ENCODE measurements at places on chromosomes 2 and 18. TPM values are rescaled to one million over a fixed set of nuclear protein-coding genes. Genes with fewer than 3 reads are reported as not detected.

C2orf78 gene
- not detected for total RNA-seq

GRCh38 chr18:63975628-63976027 is 5.7 kb downstream of the SERPINB8 start:
- no peak for DNase-seq

NCKAP5 gene
- 6.3 TPM for total RNA-seq

APCDD1 gene
- 3.8 TPM for total RNA-seq

SOCS6 gene
- 49.6 TPM for total RNA-seq

GTF2A1L gene
- total RNA-seq, result 0.77 TPM

DNA sequence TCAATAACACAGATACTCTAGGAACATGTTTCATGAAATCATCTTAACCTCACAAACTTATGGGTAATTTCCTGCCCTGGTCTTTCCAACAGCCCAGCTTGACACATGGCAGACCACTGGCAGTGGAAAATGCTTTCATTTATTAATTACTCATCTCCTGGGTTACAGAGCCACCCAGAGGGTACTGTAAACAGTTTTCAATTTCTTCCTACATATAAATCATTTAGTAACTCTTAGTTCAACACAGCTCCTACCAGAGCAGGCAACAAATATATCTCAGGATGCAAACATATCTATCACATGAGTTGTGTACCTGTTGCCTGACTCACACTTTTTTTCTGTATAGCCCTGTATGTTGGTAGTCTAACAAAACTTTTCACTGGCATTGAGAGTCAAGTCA is 99.2 kb upstream of the VRK2 start:
- no peak for DNase-seq

FRZB gene
- 5.9 TPM for total RNA-seq

FZD7 gene
- total RNA-seq, result 4.8 TPM

DNA sequence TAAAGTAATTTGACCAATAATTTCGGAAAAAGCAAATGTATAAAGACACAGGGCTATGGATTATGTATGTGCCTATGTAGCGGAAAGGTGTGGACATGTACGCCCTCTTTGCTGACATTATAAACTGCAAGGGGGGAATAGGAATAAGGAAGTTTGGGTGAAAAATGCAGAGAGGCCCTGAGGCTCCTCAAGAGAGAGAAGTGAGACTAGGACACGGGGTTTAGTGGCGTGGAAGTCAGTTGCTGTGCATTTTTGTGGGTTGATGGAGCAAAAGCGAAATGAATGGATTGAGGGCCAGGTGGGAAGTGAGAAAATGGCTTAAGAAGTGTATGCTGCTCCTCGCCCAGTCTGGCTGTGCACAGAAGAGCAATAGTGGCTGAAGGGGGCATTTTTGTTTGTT is 96.2 kb upstream of the B3GNT7 start:
- no peak for DNase-seq

RNF103 gene
- 61.7 TPM for total RNA-seq

MBD1 gene
- 75.1 TPM for total RNA-seq

LRRC30 gene
- total RNA-seq, result not detected

DNA sequence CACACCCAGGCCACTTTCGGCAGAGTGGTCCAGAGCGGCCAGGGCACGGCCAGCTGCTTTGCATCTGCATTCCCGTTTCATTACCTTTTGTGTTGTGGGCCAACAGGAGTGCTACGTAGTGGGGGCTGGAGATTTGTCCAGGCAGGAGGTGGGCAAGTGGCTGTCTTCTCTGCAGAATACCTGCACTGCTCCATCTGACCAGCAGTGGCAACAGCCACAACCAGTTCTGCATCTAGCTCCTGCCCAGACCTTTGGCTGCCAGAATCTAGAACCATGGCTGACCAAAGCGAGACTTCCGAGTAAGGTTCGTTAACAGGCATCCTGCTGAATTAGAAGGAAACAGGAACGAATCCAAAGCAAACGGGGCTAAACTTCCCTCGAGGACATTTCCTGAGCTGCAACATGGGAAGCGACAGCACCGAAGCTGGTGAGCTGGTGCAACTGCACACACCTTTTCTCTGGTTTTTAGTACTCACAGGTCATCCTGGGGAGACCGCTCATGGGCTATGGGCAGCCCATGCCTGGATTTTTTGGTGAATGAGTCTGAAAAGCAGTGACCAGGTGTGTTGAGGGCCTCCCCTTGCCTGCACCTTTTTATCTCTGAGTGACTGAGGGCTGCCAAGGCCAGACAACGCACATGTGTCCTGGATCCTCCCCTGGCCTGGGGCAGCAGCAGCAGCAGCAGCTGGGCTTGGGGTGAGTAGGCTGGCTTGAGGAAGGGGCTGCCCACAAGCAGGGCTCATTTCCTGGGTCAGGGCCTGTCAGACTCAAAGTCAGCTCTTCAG is 10.5 kb downstream of the GDF7 start:
- DNase-seq, result no peak

- no peak for DNase-seq
Observed at GRCh38 chr2:143241403-143242088, 112.3 kb downstream of the ARHGAP15 start.

GRCh38 chr2:113895301-113895700 is 5.4 kb downstream of the ACTR3 start:
- DNase-seq, result no peak

GALNT13 gene
- total RNA-seq, result 1.0 TPM

- DNase-seq, result no peak
Observed at GRCh38 chr2:221439761-221440479, 132.2 kb downstream of the EPHA4 start.

ALPG gene
- total RNA-seq, result 8.1 TPM

DNA sequence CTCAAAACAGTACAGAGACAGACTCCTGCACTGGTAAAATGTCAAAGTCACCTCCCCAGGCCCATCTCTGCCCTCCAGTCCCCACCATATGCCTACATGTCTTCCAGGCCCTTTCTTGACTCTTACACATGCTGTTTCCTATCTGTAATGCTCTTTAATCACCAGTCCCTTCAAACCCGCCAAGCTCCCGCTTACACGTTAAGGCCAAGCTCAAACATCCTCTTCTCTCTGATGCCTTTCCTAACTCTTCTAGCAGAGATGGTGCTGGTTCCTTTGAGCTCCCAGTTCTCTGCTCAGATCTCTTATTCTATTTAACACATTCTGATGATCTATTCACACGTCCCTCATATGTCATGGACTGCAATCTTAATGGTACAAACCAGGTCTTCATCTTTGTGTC is 5.0 kb downstream of the EVA1A start:
- DNase-seq, result no peak

GRCh38 chr18:49139766-49140165 is 189.0 kb upstream of the SMAD7 start:
- no peak for DNase-seq

CCL20 gene
- total RNA-seq, result 12.9 TPM

GRCh38 chr2:197399887-197400540 is 34.8 kb downstream of the SF3B1 start:
- no peak for DNase-seq

GRCh38 chr2:232888099-232888836 is 18.2 kb downstream of the SNORC start:
- DNase-seq, result no peak

DNA sequence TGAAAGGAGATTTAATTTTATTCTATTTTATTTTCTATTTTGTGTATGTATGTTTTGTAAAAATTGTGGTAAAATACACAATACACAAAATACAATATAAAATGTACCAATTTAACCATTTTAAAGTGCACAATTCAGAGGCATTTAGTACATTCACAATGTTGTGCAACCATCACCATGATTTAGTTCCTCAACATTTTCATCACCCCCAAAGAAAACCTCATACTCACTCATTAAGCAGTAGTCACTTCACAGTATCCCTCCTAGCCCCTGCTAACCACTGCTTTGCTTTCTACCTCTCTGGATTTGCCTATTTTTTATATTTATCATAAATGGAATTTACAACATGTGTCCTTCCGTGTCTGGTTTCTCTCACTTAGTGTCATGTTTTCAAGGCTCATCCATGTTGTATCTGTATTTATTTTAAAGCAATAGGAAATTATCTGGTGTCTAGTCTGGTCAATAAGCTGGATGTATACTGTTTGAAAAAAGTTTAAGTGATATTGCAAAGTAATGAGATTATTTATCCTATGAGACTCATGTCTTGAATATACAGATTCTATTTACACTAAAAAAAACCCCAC is 77.9 kb upstream of the GLS start:
- no peak for DNase-seq

RAB12 gene
- total RNA-seq, result 20.2 TPM

DNA sequence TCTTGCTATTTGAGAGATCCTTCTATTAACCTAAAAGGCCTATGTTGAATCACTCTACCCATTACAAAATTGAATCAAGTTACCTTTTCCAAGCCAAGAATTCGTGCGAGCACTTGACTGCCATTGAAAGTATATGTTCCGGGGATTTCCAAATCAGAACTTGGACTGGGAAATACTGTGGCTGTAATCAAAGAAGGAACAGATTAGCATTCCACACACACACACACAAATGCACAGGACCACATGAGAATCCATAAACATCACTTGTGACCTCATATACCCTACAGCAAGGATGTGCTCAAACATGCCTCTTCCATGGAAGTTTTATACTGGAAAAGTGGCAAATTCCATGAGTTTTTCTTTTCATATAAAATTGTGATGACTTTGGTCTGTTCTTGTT is 86.0 kb downstream of the ABCA12 start:
- DNase-seq, result no peak

- no peak for DNase-seq
Observed at GRCh38 chr2:213934560-213934959, 476.3 kb upstream of the VWC2L start.

EIF2B4 gene
- 59.9 TPM for total RNA-seq

GRCh38 chr2:72926811-72927465 is 9.6 kb downstream of the EMX1 start:
- no peak for DNase-seq
